ENCODE measurements at places on chromosomes 1 and 21. TPM values are rescaled to one million over a fixed set of nuclear protein-coding genes. Genes with fewer than 3 reads are reported as not detected.

Gene ICOSLG
- 3.4 TPM for polyA plus RNA-seq

Gene KIF26B
- 5.1 TPM for polyA plus RNA-seq

DNA sequence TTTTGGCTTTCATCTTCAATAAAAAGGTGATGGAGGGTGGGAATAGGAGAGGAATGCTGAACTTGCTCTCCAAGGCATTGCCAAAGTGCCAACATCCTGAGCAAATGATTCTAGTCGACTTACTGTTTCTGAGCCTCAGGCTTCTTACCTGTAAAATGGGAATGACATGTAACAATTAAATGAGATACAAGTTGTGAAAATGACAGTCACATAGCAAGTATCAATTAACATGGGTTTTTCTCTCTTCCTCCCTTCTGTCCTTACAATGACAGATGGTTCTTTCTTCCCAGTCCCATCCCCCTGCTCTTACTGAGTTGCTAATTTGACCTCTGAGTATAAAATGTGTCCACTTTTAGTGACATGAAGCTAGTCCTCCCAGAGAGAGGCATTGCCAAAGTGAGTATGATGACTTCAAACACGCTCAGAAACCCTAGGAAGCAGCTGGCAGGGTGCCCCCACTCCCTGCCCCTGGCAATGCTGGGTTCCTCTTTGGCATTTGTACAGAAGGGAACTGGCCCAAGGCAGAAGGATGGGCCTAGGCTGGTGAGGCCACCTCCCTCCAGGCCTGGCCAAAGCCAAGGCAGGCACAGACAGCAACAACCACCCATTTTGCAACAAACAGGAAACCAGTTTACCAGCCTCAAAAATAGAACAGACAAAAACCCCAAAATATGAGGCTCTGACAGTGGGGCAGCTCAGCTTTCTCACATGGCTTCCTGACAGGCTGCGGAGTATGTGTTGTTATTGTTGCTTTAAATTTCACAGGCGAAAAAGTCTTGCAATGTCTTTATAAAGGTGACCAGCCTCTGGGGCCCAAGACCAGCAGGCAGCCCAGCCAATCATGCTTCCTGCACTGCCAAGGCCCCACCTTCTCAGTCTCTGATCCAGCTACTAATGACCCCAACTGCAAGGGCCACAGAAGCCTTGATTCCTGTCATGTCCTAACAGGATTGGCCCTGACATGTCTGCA, 115.9 kb downstream of the HIVEP3 start:
- DNase-seq: no peak

DNA sequence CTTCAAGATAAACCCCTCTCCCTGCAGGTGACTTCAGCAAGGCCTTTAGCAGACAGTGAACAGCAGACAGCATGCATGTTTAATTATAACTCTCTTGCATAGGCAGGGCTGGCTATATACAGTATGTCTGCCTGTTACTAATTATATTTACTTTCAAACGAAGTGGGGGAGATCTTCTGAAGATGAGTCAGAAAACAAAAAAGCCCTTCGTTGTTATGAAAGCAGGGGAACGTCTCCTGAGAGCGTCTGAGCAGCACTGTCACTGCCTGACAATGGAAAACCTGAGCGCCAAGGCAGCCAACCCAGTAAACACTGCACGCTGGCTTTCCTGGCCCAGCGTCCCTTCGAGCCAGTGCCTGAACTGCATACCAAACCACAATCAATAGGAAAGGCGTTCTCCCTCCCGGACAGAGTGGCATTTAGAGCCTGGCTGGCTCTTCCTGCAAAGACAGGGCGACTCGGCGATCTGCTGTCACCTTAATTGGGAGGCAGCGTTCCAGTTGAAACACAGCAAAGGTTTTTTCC, 54.1 kb downstream of the TOMM20 start:
- no peak for DNase-seq

GRCh38 chr1:201222125-201222524, 31.5 kb downstream of the IGFN1 start:
- DNase-seq: no peak

DNA sequence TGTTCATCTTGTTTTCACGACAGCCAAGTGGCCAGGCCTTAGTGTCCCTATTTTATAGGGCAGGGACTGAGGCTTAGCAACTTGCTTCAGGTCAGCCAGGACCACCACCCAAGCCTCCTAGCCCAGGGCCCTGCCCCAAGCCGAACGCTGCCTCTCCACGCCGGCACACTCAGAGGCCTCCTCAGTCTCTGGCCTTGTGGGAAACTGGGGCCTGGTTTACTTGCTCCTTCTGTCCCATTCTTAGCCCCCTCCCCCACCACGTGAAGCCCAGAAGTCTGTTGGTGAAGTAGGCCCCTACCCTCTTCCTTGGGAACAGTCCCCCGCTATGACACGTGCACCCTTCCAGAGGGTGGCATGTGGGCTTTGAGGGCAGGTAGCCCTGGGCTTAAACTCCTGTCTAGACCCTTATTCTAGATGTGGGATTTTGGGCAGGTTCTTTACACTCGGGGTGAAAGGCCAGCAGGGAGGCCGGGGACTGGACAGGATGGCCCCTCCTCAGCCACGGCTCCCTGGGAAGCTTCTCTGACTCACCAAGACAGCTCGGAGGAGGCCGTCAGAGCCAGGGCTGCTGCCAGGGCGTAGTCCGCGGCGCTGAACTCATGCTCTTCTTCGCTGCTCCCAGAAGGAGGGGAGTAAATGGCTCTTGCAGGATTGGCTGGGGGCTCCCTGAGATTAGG, 4.3 kb downstream of the MYOM3 start:
- no peak for DNase-seq

DNA sequence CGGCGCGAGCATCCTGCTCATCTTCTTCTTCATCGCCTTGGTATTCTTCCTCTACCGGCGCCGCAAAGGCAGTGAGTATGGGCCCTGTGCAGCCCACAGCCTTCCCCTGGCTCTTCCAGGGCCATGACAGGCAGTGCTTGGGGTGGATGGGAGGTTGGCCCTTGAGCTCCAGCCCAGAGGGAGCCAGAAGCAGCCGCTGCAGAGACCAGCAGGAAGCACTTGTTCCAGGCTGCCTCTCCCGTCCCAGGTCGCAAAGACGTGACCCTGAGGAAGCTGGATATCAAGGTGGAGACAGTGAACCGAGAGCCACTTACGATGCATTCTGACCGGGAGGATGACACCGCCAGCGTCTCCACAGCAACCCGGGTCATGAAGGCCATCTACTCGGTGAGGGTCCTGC, 87.3 kb upstream of the CD1D start:
- no peak for DNase-seq

Data from right lung (tissue), 10 donors.